ENCODE measurements at places on chromosomes 7 and 10.

DNA sequence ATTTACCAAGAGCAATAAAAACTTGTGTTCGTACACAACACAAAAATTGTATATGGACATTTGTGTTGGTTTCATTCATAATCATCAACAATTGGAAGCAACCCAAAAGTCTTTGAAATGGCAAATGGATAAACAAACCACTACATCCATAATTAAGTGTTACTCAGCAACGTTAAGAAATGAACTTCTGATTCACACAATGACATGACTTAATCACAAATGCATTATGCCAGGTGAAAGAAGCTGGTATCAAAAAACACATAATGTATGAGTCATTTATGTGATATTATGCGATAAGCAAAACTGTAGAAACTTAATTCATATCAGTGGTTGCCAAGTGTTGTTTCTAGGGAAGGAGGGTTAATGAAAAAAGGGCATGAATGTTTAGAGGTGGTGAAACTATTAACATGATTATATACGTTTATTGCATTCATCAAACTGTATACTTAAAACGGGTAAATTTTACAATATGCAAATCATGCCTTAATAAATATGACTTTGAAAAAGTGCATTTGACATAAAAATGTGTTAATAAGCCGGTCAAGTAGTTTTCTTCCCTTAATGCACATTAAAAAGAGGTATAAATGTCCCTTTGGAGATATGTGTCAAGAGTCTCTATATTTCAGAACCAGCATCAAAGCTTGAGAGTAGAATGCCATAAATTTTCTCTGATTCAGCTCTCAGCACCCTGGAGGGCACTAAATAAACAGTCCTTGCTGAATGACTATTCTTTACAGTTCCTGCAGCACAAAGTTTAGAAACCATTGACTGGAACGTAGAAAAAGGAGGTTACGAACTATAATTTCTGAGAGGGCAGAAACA is 84.8 kb upstream of the GRM3 start:
- no peak for DNase-seq

DNA sequence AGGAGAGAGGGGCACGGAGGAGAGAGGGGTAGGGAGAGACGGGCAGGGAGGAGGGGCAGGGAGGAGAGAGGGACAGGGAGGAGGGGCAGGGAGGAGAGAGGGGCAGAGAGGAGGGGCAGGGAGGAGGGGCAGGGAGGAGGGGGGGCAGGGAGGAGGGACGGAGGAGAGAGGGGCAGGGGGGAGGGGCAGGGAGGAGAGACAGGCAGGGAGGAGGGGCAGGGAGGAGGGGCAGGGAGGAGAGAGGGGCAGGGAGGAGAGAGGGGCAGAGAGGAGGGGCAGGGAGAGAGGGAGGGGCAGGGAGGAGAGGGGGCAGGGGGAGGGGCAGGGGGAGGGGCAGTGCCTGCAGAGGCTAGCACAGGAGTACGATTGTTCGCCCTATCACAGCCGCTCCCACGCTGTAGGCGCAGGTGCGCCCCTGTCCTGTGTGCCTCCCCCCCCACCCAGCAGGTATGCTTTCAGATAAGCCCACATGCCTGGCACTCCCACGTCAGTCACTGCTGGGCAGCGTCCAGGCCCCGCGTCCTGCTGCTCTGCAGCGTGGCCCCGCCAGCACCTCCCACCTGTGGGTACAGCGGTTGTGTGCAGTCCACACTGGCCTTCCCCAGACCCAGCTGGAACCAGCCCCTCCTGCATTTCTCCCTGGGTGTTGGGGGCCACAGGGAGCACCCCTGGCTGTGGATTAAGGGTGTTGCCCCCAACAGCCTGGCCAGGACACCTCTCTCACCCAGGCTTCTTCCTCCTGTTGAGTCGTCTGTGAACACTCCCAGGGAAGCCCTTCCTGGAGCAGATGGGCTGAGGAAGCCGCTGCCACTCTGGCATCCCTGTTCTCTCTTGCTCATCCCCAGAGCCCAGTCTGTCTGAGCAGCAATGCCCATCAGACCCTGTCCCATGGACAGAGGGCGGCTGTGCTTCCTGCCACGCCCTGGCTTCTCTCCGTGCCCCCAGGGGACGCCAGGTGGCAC is 10.8 kb downstream of the NKX6-2 start:
- no peak for DNase-seq

DNA sequence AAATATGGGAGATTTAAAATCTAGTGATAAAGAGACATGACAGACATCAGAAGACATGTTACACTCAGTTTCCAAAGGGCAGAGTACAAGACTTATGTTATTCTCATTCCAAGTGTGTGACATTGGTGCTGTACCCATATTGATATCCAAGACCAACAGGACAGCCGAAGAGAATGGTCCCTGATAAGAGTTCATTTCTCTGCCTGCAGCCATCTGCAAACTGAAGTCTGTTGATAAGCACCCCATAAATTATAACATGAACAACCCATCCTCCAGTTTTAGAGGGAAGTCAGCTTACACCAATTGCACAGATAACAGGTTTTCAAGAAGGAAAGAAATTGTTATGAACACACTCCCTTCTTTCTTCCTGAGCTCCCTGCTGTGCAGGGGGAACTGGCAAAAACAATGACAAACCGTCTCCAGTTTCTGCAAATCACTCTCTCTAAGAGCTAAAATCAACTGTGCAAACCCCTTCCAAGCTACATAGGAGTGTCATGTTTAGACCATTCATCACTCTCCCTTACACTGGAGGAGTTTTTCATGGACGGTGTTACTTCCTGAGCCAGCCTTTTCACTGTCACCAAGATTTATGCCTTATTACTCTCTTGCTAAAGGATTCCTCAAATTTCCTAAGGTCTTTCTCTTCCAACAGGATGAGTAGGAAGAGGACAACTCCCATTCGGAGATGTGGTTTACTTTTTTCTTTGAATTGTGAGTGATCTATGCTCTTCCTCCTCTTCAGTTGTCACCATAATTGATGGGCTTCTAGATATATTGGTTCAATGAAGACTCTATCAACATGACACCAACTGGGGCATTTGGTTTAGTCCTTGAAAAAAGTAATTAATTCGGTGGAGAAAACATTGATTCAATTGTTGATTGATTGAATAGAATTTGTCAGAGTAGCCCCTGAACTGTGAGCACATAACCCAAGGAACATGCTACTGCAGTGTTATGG is 80.3 kb upstream of the FAM171A1 start:
- DNase-seq, result no peak

DNA sequence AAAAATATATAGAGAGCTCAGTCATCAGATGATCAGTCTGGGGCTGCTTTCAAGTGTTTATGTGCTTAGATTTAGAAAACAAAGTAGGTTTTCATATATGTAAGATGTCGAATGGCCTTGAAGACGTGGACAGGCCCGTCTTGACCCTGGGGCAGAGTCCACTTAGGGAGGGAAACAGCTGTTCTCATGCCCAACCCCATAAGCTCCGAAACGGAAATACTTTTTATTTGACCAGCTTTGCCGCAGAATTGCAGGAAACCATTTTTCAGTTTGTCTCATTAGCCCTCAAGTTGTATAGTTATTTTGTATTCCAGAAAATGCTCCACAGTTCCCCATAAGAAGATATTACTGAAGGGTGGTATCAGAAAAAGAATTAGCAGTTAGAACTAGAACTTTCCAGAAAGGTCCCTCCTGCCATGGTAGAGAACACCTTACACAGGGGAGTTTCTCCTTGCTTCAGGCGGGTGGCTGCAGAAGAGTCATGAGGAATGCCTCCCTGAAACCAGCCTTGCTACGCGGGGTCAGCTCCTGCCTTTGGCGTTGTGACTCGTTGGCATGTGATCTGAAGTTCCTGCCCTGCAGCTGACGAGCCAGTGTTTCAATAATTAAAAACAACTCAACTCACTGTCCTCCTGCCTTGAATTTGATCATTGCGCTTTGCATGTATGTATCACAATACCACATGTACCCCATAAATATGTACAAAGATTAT is 192.7 kb downstream of the CELF2 start:
- DNase-seq, result no peak

- DNase-seq, result no peak
Observed at GRCh38 chr10:20596065-20596755, 300.9 kb downstream of the NEBL start.

GRCh38 chr10:56383806-56384205 is 22.7 kb upstream of the ZWINT start:
- no peak for DNase-seq

GRCh38 chr10:117544711-117545140 is 2.2 kb downstream of the EMX2 start:
- peak; percentile 80 for DNase-seq

DNA sequence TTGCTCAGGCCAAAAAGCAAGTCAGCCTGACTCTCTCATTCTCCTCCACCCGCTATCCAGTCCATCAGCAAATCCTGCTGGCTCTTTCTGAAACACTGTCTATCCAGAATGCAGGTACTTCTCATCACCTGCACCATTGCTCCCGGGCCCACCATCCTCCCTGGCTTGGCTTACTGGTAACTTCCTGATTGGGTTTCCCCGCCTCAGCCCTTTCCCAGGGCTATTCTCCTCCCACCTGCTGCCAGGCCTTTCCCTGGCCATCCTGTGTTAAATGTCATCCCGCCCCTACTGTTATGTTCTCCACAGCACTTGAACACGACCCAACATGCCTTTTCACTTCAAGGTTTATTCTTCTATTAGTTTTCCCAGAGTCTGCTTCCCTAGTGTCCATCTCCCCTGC is 124.0 kb downstream of the CNNM2 start:
- no peak for DNase-seq

DNA sequence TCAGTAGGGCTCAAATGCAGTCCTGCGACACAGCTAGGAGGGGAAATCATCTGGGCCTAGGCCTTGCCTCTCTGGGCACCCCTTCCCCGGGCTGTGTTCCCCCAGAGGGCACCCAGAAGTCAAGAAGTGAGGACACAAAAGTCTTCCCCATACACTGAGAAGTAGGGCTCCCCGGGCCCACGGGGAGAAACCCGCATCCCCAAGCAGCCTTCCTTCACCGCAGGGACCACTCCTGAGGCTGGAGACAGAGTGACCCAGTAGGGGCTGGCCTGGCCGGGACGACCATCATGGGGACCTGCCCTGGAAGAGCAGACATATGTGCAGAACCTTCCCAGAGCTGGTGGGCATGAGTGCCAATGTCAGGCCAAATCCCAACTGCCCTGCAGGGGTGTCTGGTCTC is 163.5 kb downstream of the GFRA1 start:
- no peak for DNase-seq

DNA sequence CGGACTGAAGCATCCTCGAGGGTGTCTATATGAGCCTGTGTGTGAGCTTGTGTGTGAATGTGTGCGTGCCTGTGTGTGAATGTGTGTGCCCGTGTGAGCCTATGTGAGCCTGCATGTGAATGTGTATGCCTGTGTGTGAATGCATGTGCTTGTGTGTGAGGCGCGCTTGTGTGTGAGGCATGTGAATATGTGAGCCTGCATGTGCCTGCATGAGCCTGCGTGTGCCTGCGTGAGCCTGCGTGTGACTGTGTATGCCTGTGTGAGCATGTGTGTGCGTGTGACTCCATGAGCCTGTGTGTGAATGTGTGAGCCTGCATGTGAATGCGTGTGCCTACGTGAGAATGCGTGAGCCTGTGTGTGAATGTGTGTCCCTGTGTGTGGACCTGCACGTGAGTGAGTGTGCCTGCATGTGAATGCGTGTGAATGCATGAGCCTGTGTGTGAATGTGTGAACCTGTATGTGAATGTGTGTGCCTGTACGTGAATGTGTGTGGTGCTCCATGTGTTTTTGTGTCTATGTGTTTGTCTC is 33.4 kb downstream of the PDGFA start:
- no peak for DNase-seq

DNA sequence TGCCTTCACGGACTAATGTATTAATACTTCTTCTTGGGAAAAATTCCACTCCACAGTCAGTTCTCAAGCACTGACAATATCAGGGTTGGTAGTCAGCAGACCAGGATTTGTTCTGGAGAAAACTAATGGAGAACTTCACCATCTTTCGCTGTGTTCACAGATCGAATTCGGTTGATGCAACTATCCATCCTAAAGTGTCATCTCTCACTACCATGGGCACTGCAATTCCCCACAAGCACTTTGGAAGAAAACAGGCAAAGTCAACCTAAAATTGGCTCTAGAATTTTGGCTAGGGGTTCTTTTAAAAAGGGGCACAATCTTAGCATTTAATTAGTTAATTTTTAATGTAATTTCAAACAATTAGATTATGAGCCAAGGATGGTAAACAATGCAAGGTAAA is 164.4 kb downstream of the HGF start:
- no peak for DNase-seq

DNA sequence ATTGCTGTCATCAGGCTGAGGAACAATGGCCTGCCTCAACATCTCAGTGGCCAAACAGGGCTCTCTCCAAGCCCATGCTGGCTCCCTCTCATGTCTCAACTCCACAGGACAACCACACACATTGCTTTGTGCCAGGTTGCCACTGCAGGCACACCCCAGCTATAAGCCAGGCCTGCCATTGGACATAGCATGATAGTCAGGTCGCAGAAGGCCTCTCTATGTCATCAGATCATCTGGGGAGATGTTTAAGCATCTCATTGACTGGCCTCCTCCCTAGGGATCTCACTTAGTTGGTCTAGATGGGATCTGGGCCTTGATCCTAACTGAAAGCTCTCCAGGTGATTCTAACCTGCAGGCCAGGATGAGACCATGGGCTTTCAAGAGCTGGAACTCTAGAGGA is 257.2 kb downstream of the GRID1 start:
- no peak for DNase-seq

GRCh38 chr10:36493516-36493880 is 631.9 kb upstream of the ANKRD30A start:
- no peak for DNase-seq

DNA sequence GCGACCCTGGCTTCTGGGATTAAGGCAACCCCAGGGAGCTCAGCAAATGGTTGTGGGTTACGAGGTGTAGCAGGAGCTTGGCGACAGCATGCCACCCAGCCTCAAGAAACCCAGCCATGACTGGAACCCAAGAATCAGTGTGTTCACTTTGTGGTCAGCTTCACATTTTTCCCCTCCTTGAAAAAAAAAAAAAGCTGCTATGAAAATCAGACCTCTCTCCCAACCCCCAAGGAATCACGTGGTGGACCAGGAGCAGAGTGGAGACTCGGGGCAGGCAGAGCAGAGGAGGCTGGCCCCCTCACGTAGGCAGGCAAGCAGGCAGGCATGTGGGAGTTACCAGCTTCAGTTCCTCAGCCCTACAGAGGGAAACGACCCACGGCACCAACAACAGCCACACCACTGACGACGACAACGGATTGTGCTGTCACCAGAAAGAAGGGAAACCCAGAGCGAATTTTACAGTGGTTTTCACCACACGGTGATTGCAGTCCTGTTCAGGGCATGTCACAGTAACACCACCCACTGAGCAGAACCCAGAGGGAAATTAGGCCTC is 203.4 kb downstream of the SLC25A13 start:
- DNase-seq, result no peak

- no peak for DNase-seq
Observed at GRCh38 chr7:92732316-92733036, 103.9 kb downstream of the CDK6 start.
